H9 (cell line): ENCODE measurements at places on chromosomes 12 and 14.
A peak's percentile ranks its signal among the peaks of the same experiment; 100 is the strongest.

- no peak for DNase-seq
Measured at GRCh38 chr14:99440278-99440677, 40.4 kb downstream of the SETD3 start.

- DNase-seq = no peak
Measured at GRCh38 chr14:95062946-95063345, 94.4 kb downstream of the DICER1 start.

DNA sequence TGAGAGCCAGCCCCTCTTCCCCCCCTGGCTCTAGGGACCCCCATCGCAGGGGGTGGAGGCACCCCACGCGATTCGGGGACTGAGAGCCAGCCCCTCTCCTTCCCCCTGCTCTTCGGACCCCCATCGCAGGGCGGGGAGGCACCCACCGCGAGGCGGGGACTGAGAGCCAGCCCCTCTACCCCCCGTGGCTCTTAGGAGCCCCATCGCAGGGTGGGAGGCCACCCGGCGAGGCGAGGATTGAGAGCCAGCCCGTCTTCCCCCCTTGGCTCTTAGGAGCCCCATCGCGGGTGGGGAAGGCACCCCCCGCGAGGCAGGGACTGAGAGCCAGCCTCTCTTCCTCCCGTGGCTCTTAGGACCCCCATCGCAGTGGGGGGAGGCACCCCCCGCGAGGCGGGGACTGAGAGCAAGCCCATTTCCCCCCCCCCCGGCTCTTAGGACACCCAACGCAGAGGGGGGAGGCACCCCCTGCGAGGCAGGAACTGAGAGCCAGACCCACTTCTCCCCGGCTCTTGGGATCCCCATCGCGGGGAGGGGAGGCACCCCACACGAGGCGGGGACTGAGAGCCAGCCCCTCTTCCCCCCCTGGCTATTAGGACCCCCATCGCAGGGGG lies 45.6 kb downstream of the DDX11 start:
- DNase-seq = no peak

DNA sequence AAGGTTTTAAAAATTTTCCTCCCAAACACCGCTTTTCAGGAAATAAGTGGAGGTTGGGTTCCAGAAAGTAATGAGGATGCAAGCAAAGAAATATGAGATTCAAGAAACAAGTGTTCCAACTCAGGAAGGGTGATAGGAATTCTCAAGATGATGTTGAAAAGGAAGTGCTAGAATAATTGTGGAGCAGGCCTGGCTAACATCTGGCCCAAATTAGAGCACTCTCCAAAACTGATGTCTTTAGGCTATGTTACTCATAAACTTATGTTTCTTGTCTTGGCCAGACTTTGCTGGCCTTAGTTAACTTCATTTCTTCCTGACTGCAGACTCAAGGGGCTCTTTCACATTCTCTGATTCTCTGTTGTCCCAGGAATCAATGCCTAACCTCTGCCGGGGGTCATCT lies 116.3 kb downstream of the TMTC3 start:
- no peak for DNase-seq

DNA sequence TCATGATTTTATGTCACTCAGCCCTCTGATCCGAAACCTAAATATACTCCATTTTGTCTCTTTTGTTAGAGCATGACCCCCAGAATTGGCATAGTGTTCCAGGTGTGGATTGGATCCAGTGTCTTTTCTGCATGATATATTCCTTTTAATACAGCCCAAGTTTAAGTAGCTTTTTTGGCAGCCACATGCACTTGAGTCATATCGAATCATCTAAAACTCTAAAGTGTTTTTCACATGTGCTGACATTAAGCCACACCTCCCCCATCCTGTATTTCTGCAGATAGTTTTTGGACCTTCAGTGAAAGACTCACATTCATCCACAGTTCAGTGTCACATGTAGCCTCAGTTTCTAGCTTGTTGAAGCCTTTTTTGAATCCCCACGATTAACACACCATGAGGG lies 30.6 kb downstream of the BORCS5 start:
- DNase-seq = no peak

GRCh38 chr14:88196116-88196890 lies 126.8 kb downstream of the KCNK10 start:
- DNase-seq = no peak

- no peak for DNase-seq
Measured at GRCh38 chr12:46442239-46442638, 69.7 kb upstream of the SLC38A2 start.

GRCh38 chr12:13088496-13088895 lies 15.0 kb downstream of the GSG1 start:
- DNase-seq = peak; percentile 70
